Mammary epithelial cell (primary cell): ENCODE measurements at places on chromosomes 1 and 21. TPM values are rescaled to one million over a fixed set of nuclear protein-coding genes. Genes with fewer than 3 reads are reported as not detected.

Gene VTCN1
- polyA plus RNA-seq = 0.18 TPM

Gene LRRC71
- polyA plus RNA-seq = not detected

Gene CLDN8
- 0.06 TPM for polyA plus RNA-seq

Gene CHODL
- not detected for polyA plus RNA-seq

Gene NTRK1
- polyA plus RNA-seq = not detected
